ENCODE measurements at places on chromosomes 1 and 21. TPM values are rescaled to one million over a fixed set of nuclear protein-coding genes. Genes with fewer than 3 reads are reported as not detected.

DNA sequence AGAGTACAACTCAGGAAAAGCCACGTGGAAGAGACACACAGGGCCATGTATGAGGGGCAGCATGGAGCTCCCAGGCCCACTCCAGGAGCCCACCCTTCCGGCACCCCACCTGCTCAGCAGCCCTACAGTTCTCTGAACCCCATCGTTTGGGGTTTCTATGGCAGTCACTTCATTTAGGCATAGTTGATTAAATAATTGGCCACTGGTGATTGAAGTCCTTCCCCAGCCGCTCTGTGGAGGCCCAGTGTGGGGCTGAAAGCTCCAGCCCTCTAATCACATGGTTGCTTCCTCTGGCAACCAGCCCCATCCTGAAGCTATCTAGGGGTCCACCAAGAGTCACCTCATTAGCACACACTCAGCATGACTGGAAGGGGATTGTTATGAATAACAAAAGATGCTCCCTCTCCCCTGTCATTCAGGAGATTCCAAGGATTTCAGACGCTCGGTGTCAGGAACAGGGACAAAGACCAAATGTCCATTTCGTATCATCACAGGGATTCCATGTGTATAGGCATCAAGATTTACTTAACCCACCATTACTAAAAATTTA, 12.2 kb upstream of the S100A7A start:
- no peak for DNase-seq

DNA sequence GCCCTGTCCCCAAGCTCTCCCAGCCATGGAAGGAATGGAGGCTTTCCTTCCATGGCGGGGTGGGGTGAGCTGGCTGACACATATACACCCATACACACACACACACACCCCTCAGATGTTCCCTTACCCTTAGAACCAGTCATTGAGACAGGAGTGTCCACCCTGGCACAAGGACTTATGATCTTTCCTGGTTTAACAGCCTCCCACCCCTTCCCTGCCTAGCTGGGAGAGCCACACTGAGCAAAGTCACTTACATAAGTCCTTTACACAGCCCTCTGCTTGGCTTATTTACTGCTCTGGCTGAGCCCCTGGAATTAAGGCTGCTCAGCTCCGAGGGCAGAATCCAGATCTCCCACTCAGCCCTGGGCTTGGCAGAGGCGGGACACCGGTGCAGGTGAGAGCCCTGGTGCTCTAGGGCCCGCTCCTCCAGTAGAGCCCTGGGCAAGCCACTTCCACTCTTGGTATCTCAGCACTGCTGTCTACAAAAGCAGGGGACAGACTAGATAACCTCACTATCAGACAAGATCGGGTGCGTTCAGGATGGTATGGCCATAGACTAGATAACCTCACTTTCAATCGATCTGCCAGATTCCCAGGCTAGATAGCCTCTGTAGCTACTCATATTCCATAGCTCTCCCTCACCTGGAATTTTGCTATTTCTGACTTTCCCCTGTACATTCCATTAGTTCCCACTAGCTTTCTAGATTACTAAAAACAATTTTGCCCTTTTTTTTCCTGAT, 16.7 kb downstream of the SLC6A9 start:
- DNase-seq = no peak

- DNase-seq = no peak
Measured at GRCh38 chr1:51114137-51114536, 12.1 kb downstream of the C1orf185 start.

- no peak for DNase-seq
Measured at GRCh38 chr1:222843469-222844410, 28.9 kb downstream of the DISP1 start.

DNA sequence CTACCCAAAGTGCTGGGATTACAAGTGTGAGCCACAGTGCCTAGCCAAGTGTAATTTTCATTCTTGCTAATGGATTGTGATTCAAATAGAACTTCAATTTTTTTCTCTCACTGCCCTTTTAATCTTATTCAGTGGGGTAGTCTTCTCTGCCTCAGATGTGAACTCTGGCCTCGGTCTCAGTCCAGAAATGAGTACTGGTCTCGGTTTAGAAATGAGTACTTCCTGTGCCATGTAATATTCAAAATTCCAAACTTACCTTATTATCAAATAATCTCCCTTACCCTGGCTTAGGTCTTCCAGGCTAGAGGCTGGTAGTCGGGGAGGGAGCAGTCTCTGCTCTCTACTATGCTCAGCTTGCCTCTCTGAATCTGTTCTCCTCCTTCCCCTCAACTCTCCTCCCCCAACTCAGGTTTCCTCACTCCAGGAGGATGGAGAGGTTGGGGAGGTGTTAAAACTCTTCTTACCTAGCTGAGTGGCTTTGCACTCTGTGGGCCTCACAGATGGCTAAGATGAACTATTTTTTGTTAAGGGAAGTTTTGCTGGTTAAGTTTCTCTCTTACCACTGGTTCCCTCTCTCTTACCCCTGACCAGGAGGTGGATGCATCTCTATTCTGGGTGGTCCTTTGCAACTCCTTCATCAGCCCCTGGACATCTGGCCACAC, 4.8 kb upstream of the SLAMF9 start:
- no peak for DNase-seq

DNA sequence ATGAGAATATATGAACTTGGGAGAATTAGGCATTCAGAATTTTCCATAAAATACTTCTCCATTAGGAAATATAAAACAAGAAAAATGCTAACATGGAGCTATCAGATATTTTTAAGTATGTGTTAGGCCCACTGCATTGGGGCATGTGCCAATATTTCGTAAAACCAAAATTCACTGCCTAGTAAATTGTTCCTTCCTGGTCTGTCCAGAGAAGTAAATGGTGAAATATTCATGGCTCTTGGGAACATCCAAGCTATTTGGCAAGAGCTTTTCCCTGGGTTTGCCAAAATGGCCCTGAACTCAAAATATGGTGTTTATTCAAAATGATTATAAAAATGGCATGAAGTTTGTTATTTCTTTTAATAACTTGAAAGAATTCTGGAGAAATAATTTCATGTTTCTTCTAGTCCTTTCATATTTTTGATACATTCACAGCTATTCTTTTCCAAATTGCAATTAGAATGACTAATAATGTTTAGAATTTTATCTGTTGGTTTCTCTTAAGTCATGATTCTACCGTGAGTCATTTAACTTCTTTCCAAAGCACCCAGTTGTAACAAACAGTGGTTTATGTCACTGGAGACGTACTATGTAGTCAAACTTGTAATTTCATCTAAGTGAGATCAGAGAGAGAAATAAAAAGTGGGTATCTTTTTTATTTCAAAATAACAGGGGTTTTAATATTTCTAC, 25.7 kb upstream of the SLC19A2 start:
- DNase-seq = no peak

GRCh38 chr1:219626865-219627264, 14.0 kb upstream of the ZC3H11B start:
- DNase-seq = no peak

DNA sequence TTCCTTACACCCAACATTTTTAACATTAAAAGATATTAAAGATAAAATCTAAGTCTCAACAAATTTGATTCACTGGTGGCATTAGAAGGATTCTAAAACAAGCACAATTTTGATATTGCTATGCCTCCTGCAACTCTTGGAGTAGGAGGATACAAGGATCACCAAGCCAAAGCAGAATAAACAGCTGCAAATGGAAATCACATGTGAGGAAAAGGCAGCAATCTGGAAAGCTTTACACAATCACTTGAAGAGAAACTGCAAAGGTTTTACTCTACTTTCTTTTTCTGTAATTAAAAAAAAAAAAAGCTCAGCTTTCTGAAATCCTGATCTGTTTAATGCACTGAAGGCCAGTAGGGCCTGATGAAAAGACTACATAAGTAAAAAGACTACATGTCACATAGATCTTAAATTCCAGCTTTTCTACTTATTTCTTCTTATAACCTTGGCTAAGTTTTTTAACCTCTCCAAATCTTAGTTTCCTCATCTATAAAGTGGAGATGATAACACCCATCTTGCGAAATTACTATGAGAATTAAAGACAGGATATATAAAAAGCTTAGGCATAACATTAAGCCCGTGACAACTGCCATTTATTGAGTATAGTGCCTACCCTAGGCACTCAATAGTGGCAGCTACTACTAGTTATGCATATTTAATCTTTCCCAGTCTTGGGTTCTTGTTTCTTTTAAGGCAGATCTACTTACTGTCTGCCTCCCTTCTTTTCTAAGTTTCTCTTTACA, 73.5 kb downstream of the EPS15 start:
- no peak for DNase-seq

DNA sequence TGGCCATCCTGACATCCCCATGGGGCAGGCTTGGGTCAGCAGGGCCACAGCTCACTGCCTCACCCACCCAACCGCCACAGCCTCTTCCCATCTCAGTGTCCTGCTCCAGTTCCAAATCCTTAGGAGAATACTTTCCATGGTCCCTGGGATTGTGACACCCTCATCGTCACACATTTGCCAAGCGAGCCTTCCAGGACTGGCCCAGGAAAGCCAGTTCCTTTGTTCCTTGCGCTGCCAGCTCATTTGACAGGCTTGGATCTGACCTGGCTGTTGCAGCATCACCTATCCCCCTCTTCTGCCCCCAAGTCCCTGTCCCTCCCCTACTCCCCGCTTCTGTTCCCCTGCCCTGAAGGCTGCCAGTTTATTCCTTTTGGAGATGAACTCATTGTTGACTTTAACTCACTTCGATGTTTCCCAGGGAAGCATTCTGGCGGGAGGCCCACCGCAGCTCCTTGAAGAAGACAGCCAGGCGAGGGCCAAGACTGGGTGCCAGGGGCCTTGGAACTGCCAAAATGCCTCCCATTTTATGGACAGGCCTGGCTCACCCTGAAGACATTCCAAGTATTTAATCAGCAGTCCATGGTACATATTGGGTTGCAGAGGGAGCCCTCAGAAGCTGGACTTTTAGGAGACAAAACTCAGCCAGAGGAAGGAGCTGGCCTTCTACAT, 10.2 kb upstream of the GNL2 start:
- DNase-seq = no peak

DNA sequence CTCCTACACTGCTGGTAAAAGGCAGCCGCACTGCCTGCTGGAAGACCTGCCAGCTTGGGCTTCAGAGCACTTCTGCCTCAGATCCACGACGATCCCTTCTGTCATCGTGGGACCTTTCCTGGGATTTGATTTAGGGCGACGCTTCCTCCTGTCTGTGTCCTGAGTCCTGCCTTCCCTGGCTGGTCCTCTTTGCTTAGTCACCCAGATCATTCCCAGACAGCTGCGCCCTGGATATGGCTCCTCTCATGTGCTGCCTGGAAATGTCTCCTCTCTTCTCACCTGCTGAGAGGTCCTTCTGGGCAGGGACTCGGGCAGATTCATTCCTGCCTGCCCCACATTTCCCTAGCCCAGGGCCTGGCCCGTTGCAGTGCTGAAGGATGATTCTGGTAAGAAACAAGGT, 72.4 kb upstream of the POU3F1 start:
- no peak for DNase-seq

GRCh38 chr1:33624991-33625870, 152.8 kb downstream of the ZSCAN20 start:
- DNase-seq = no peak

GRCh38 chr1:185155600-185156287, 1.0 kb downstream of the TRMT1L start:
- DNase-seq = peak; percentile 70

- no peak for DNase-seq
Measured at GRCh38 chr1:192108161-192108560, 50.1 kb upstream of the RGS18 start.

DNA sequence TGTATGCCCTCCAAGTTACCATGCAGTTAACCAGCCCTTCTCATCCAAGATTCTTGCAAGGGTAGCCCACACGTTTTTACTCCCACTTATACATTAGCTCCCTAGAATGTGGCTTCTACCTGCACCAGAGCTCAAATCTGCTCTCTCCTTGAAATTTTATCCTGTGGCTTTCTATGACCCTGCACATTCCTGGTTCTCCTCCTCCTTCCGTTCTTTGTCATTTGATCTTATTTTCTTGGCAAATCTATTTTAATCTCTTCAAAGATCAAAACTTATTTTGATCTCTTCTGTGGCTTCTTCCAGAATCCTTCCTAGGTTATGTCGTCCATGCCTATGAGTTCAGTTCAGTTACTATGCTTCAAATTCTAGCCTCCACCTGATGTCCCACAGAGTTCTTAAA, 115.6 kb upstream of the GUCA2B start:
- no peak for DNase-seq

- no peak for DNase-seq
Measured at GRCh38 chr1:230916587-230917283, 48.4 kb upstream of the C1orf198 start.

GRCh38 chr1:29698033-29698432, 461.7 kb downstream of the PTPRU start:
- no peak for DNase-seq

DNA sequence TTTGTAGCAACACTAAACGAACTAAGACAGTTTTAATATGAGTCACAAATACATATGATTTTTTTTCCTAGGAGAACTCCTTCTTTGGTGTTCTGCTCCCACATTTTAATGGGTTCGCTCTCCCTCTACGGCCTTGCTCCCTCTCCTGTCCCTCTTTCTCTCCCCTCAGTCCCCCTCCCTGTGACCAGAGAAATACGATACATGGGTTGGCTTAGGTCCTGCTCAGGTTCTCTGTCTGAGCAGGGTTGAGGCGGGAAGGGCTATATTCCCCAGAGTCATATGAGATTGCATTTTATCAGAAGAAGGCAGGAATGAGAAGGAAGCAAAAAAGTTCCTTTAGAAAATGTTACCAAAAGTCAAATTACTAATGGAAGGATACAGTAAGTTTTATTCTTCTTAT, 44.6 kb downstream of the UBE2U start:
- DNase-seq = no peak

- no peak for DNase-seq
Measured at GRCh38 chr21:42833859-42834725, 45.2 kb downstream of the WDR4 start.

- no peak for DNase-seq
Measured at GRCh38 chr1:193538003-193538354, 351.6 kb upstream of the B3GALT2 start.

- DNase-seq = no peak
Measured at GRCh38 chr21:42599486-42599885, 53.9 kb upstream of the PDE9A start.

GRCh38 chr1:171664976-171665375, 12.5 kb upstream of the MYOC start:
- DNase-seq = no peak

DNA sequence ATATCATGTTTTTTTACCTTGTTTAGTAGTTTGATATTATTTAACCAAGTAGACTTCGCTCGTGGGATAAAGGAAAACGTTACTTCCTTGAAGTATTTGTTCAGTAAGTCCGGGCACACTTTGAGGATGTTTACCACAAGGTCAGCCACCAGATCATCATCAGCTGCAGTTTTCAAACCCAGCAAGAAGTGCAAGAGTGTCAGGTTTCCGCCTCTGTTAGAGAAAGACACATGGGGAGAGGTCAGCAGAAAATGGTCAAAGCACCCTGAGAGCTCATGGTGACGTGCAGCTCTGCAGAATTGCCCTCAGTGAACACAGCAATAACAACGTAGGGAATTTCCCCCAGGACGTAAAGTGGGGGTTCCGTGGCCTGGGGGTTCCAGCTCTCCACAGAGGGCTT, 24.4 kb downstream of the URB1 start:
- no peak for DNase-seq

- DNase-seq = peak; percentile 80
Measured at GRCh38 chr1:119675349-119676345, 27.6 kb upstream of the ZNF697 start.

Gene PIGR
- total RNA-seq = not detected

Gene PLA2G2D
- total RNA-seq = not detected

Gene GABRD
- total RNA-seq = 0.19 TPM

Gene AKNAD1
- total RNA-seq = not detected

Gene CLCA2
- not detected for total RNA-seq

Gene CCDC181
- total RNA-seq = not detected

Data from natural killer cell (primary cell).